Endothelial cell (in vitro differentiated cells): ENCODE measurements at places on chromosomes 6 and 20.

GRCh38 chr6:21295506-21296240 lies 297.9 kb upstream of the SOX4 start:
- no peaks in the 10 kb centered on the region for H3K27me3 ChIP-seq
- H3K27ac ChIP-seq, result no peak overlapping the region
- no peak overlapping the region for H3K4me3 ChIP-seq
- DNase-seq, result no peak
- H3K36me3 ChIP-seq, result no peaks in the 10 kb centered on the region

- H3K27ac ChIP-seq, result no peak overlapping the region
- peaks cover 12% of the 10 kb centered on the region for H3K4me1 ChIP-seq
- peak; percentile 67 for DNase-seq
Measured at GRCh38 chr20:56626367-56627121, 2.6 kb upstream of the TFAP2C start.

DNA sequence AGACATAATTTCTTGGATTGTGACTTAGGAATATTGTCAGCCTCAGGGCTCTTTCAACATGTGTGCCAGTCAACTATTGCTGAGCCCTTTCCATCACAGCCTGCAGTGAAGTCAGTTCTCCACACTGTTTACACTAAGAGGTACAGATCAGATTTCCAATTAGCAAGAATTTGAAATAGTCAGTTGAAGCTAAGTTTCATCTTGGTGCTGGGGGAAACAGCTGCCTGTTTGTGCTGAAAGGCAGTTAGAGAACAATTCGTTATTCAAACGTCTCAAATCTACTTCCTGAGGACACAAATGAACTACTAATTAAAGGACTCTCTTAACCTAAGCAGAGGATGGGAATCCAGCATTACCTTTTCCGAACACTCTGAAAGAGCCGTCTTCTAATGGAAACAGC lies 25.9 kb downstream of the ADGRF1 start:
- H3K27me3 ChIP-seq, result peaks cover 1% of the 10 kb centered on the region
- no peaks in the 10 kb centered on the region for H3K36me3 ChIP-seq
- DNase-seq, result no peak
- H3K4me1 ChIP-seq, result no peaks in the 10 kb centered on the region
- no peak overlapping the region for H3K27ac ChIP-seq

DNA sequence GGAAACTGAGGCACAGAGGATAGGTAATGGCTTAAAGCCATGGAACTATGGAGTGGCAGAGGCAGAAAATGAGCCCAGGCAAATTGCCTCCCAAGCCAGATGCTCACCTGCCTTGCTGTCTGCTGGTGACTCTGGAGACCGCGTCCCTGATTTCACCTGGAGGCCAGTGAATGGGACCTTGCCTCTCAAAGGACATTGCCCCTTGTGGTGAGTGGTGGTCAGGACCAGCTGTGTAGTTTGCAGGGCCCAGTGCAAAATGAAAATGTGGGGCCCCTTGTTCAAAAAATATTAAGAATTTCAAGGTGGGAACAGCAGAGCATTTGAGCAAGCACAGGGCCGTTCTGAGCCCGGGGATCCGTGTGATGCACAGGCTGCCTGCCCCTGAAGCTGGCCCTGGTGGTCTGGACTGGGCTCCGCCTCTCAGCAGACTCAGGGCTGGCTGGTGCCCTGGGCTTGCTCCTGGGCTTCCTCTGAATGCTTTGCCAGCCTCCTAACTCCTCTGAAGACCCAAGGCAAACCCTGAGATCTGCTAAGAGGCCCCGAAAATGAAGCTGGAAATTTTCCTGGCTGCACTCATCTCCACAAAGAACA lies 19.8 kb upstream of the KCNG1 start:
- DNase-seq, result no peak
- H3K27me3 ChIP-seq, result peaks cover 1% of the 10 kb centered on the region
- H3K27ac ChIP-seq, result no peak overlapping the region
- no peak overlapping the region for H3K4me3 ChIP-seq
- no peaks in the 10 kb centered on the region for H3K36me3 ChIP-seq
- H3K4me1 ChIP-seq, result no peaks in the 10 kb centered on the region

- peak overlapping the region; percentile 62 for H3K27ac ChIP-seq
- DNase-seq, result peak; percentile 10
- peaks cover 1% of the 10 kb centered on the region for H3K27me3 ChIP-seq
- peaks cover 24% of the 10 kb centered on the region for H3K4me1 ChIP-seq
Measured at GRCh38 chr20:56506103-56506502, 18.4 kb upstream of the FAM209A start.

DNA sequence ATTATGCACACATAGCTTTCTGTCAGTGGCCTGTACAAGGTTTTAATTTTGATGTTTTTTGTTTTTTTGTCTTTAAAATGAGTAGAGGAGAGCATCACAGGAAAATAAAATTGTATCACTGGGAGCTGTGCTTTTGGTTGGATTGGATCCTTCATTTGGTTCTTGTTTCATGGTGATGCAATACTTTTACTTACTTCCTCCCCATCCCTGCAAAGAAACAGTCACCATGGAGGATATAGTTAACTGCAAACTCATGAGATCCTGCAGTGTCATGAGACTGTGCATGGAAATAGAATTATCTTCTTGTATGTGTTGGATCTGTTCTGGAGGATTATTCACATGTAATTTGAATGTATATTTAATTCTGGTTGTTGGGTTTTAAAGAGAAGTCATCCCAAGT lies 122.3 kb downstream of the JARID2 start:
- H3K27me3 ChIP-seq, result no peaks in the 10 kb centered on the region
- DNase-seq, result no peak
- H3K36me3 ChIP-seq, result no peaks in the 10 kb centered on the region
- no peak overlapping the region for H3K27ac ChIP-seq

DNA sequence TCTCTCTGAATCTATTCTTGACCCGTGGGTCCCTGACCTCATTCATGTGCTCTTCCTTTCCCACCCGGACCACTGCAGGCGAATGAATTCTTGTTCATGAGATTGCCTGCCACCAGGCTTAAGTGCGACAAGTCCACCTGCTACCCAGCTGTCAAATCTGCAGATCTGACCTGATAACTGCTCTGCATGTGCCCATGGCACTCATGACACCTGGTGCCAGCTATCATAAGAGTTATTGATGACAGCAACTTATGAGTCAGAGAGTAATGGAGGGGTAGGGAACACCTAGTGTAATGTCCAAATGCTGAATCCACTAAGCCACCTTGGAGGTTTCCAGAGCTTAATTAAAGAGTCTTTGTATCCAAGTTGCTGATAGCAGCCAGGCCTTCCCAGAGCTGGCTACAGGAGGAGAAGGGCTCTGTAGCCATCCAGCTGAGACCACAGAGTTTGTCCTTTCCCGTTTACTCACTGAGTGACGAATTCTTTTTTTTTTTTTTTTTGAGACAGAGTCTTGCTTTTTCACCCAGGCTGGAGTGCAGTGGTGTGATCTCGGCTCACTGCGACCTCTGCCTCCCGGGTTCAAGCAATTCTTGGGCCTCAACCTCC lies 17.4 kb downstream of the SHLD1 start:
- H3K4me1 ChIP-seq, result peaks cover 2% of the 10 kb centered on the region
- peaks cover 3% of the 10 kb centered on the region for H3K36me3 ChIP-seq
- no peak for DNase-seq
- no peak overlapping the region for H3K4me3 ChIP-seq
- no peak overlapping the region for H3K27ac ChIP-seq
- no peaks in the 10 kb centered on the region for H3K27me3 ChIP-seq
